ENCODE measurements at places on chromosomes 2 and 18.
A peak's percentile ranks its signal among the peaks of the same experiment; 100 is the strongest.

DNA sequence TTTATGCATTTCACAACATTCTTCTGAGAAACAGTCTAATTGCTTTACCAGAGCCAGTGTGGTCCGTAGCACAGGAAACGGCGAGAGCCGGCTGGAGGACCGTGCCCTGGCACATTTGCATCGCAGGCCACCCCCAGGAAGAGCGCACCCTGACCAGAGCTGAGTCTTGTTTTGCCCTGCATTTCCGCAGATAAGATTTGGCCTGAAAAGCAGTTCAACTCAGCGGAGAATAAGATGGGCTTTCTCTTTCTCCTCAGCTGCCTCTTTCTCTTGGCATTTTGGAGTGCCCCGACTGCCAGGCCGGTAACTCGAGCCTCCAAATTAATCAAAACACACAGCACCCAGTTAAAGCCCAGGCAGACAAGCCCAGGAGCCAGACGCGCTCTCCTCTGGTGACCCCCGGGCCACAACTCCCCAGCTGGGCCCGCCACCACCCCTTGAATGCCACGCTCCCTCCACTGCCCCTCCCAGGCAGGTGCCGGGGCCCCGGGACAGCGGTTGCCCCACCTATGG, 464 bp downstream of the COL4A4 start:
- DNase-seq, result peak; percentile 39

DNA sequence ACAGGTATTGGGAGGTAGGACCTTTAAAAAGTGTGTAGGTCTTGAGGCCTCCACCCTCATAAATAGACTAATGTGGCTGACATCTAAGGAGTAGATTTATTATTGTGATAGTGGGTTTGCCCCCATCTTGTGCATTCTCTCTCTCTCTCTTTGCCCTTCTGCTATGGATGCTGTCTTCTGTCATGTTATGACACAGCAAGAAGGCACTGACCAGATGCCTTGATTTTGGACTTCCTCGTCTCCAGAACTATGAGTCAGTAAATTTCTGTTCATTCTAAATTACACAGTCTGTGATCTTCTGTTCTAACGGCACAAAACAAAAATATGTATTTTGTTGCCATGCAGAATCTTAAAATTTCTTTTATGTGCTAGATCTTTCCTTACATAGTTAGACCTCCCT, 66.9 kb downstream of the ATAD2B start:
- DNase-seq, result no peak

- no peak for DNase-seq
Observed at GRCh38 chr2:179098080-179098689, 48.2 kb upstream of the CCDC141 start.

DNA sequence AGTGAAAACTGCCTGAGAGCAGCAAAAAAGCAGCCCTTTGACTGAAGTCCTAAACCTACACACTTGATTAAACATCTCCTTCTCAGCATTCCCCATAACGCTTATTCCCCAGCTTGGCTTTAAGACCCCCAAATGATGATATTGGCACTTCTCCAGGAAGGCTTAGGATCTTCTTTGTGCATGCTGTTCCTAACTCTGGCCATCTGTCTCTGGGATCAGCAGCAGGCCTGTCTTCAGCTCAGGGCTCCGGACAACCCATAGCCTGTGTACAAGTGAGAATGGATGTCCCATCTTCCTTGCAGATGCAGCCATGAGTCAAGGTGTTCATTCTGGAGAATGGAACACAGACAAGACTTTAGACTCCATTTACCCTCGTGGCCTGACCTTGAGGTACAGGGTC, 81.6 kb upstream of the TMEM17 start:
- DNase-seq, result no peak

DNA sequence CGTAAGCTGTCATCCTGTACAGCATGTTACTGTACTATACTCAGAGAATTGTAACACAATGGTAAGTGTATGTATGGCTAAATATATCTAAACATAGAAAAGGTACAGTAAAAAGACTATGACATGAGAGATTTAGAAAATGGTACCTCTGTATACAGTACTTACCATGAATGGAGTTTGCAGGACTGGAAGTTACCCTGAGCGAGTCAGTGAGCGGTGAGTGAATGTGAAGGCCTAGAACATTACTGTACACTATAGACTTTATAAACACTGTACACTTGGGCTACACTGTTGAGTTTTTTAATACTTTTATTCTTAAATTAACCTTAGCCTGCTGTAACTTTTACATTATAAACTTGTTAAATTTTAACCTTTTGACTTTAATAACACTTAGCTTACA, 1.5 kb downstream of the DDX18 start:
- DNase-seq, result no peak

- DNase-seq, result no peak
Observed at GRCh38 chr2:70204452-70204851, 13.6 kb upstream of the C2orf42 start.

DNA sequence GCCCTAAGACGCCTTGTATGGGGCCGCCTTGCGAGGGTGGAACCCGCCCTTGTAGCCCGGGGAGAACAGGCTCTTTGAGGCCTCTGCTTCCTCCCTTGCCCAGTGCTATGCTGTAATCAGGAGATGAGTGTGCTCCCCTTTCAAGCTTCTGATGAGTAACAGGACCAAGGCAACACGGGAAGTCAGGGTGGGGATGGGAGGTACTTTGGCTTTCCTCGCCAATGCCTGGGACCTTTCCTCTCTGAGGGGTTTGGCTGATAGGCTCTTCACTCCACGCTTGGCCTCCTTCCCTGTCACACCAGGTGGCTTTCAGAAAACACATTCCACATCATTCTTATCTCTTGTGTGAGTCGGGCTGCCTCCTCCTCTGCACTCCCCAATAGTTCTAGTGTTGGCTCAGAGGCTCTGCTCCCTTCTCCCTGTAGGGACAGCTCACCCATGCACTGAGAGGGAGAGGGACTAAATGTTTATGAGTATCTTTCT, 223.7 kb upstream of the TRIB2 start:
- DNase-seq, result no peak

- DNase-seq, result no peak
Observed at GRCh38 chr2:134240061-134240460, 13.8 kb upstream of the MGAT5 start.

- DNase-seq, result no peak
Observed at GRCh38 chr18:77111951-77112746, 20.4 kb downstream of the MBP start.

DNA sequence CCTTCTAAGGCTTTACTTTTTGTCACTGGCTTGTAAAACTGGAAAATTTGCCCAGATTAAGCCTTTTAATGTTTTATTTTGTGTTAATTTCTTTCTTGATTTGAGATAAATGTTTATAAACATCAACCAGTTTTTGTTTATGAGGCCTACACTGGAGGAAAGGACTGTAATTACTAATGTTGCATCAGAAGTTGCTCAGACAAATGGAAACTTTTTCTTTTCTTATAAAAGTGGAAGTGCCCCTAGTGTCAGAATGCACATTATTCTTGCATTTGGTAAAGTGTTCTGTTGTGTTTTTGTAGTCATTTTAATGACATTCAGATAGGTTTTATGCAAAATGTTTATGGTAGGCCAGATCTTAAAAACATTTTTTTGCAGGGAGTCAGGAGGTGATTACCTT, 25.3 kb downstream of the LCLAT1 start:
- no peak for DNase-seq

- DNase-seq, result peak; percentile 66
Observed at GRCh38 chr2:144364944-144365738, 154.8 kb downstream of the ZEB2 start.

GRCh38 chr18:28767201-28767600, 590.3 kb upstream of the CDH2 start:
- no peak for DNase-seq

- DNase-seq, result no peak
Observed at GRCh38 chr2:143162123-143162837, 33.1 kb downstream of the ARHGAP15 start.

GRCh38 chr2:195711478-195711877, 54.5 kb downstream of the SLC39A10 start:
- no peak for DNase-seq

GRCh38 chr18:3319399-3319798, 57.5 kb downstream of the MYL12B start:
- DNase-seq, result no peak

DNA sequence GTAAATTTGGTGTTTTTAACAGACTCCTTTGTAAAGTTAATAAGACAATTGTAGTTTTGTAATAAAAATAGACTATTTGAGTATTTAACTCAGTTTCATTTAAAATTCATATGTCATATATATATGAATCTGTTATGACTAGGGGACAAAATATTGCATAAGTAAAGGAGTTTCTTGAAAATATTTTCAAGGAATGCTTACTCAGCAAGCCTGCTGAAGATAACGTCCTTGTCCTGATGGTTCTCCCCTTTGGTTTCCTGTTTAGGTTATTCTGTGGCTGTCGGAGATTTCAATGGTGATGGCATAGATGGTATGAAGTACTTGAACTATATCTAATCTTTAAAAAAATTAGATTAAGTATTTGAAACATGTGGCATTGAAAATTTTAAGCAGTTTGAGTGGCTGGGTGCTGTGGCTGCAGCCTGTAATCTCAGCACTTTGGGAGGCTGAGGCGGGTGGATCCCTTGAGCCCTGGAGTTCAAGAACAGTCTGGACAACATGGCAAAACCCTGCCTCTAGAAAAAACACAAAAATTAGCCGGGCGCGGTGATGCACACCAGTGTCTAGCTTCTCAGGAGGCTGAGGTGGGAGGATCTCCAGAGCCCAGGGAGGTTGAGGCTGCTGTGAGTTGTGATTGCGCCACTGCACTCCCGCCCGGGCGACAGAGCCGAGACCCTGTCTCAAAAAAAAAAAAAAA, 47.1 kb downstream of the ITGAV start:
- DNase-seq, result no peak

- DNase-seq, result no peak
Observed at GRCh38 chr2:230711224-230711623, 1.4 kb upstream of the CAB39 start.

DNA sequence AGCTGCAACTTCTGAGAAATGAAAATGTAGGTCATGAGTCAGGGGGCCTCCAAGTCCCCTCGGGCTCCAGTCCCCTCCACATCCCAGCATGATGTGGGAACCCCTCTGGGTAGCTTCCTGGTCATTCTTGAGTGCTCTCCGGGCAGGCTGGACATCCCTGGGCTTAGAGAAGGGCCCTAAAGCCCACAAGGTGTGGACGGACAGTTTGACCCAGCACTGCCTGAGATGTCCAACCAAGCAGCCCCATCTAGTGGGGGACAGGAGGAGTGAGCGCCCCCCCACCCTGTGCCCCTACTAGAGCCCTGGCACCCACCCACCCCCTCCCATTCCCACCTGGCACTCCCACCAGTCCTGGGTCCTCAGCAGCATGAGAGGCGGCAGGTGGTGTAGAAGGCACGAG, 46.0 kb downstream of the CYP27C1 start:
- peak; percentile 59 for DNase-seq

All from GM13976 (cell line).